Panc1 (cell line): ENCODE measurements at places on chromosomes 13 and 19.

DNA sequence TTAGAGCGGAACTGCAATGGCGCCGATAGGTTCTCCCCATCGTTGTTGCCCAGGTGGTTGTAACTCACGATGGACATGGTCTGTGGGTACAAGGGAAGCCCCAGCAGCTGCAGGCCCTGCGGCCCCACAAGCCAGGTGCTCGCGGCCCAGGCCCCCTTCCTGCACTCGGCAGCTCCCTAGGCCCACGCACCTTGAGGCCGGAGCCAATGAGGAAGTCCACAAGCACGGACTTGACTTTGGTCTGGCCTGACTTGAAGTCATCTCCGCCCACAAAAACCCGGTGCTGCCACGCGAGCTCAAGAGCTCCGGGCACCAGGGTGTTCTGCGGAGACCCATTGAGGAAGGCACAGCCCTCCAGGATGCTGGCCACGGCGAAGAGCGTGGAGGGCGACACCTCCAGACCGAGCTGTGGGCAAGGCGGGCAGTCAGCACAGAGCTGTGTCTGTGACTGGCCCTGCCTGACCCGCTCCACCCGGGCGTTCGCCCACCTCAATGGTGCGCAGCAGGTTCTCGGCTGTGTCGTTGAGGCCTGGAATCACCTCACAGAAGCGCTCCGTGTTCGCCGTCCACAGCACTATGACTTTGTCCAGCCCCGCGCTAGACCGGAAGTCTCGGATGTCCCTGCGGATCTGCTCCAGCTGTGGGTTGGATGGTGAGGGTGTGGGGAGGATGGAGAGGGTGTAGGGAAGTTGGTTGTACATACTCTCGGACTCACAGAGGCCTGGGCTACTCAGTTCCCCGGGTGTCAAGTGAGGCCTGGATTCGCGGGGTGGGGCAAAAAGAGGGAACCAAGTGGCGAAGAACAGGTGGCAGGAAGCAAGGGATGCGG is 1.9 kb downstream of the ISYNA1 start:
- no peak for DNase-seq

GRCh38 chr13:65275108-65275507 is 1955.0 kb downstream of the PCDH9 start:
- DNase-seq = no peak

GRCh38 chr19:51676566-51677083 is 16.5 kb upstream of the SPACA6 start:
- DNase-seq = no peak

GRCh38 chr19:955803-956765 is 28.1 kb upstream of the WDR18 start:
- DNase-seq = no peak

- DNase-seq = no peak
Measured at GRCh38 chr19:42281827-42282762, 13.0 kb downstream of the CIC start.

GRCh38 chr13:31020996-31021395 is 88.5 kb downstream of the TEX26 start:
- DNase-seq = no peak

DNA sequence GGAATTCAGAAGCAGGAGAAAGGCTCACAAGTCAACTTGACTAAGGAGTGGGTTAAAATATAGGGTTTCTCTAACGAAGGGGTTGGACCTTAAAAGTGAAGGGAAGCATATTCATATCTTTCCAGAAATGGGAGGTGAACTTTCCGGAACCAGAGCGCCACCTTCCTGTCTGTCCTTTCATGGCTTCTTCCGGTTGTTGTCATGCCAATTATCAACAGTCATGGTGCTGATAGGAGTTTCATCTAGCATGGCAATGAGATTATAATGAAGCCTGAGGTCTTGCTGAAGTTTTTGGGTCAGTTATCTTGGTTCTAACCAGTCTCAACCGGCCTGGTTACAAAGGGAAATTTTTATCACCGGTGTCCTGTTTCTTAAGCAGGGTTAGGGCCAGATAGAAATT is 162.9 kb upstream of the NBEA start:
- no peak for DNase-seq

DNA sequence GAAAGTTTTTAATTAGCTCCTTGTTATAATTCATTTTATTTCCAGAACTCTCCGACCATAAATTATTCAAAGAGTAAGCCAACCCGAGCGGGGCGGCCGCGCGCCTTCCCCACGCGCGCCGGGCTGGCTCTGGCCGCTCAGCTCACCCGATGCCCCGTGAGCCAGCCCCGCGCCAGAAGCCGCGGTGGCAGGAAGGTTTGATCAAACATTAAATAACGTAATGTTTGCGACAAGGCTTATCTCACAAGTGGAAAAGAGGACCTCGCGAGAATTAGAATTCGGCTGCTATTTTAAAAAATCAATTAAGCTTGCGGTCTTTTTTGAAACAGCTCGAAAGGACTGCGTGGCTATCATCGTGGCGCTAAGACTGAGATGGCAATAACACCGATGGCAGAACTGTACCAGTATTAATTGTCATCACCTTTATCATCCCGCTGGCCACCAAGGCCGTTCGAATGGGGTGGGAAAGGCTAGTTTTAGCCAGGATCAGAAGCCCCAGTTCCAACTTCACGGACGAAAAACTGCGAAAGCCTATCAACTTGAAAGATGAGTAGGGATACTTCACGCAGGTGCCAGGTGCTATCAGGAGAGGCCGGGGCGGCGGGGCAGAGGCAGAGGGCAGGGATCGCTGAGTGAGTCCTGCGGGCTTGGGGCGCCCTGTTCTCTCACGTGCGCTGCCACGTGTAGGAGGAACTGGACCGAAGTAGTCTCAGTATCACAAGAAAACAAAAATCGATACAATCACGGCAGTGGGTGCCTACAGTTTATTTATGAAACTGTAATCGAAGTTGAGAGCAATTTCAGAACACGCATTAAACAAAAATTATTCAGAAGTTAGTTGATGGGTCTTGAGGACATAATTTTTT is 6.4 kb downstream of the POU4F1 start:
- no peak for DNase-seq

DNA sequence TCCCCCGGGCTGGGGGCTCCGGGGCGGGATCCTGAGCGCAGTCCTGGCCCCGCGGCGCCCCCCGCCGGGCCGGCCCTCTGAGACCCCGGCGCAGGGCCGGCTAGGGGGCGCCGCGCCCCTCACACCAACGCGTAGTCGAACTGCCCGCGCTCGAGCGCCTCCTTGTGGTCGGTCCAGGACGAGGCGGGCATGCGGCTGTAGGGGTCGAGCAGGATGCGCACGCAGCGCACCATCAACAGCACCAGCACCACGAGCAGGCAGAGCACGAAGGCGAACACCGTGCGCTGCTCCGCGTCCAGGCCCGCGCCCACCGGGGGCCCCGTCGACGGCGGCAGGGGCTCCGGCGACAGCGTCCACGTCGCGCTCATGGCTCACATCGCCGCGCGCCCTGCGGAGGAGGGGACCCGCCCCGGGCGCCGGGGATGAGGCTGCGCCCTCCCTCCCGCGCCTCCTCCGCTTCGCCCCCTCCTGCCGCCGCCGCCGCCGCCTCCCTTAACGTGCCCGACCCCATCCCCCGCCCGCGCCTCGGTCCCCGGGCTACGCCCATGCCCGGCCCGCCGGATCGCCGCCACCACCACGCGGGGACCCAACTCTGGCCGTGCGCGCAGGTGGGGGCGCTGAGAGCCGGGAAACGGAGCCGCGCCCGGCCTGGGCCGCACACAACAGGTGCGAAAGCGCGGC is 624 bp downstream of the CTXN1 start:
- no peak for DNase-seq

DNA sequence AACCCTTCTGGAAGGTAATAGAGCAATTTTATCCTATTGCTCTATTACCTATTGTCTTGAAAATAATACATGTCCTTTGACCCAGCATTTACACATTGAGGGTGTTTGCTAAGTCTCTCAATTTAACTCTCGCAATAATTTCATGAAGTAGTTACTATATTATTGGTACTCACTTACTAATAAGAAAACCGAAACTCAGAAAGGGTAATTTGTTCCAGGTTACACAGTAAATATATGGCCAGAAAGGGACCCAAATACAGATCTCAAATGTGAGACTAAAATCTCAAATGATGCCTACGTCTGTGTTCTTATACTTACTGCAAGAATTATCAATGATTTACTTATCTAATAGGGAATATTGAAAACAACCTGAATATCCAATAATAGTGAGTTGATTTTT is 29.7 kb upstream of the FAM216B start:
- no peak for DNase-seq

- DNase-seq = no peak
Measured at GRCh38 chr19:39617745-39618144, 15.4 kb downstream of the LGALS13 start.

DNA sequence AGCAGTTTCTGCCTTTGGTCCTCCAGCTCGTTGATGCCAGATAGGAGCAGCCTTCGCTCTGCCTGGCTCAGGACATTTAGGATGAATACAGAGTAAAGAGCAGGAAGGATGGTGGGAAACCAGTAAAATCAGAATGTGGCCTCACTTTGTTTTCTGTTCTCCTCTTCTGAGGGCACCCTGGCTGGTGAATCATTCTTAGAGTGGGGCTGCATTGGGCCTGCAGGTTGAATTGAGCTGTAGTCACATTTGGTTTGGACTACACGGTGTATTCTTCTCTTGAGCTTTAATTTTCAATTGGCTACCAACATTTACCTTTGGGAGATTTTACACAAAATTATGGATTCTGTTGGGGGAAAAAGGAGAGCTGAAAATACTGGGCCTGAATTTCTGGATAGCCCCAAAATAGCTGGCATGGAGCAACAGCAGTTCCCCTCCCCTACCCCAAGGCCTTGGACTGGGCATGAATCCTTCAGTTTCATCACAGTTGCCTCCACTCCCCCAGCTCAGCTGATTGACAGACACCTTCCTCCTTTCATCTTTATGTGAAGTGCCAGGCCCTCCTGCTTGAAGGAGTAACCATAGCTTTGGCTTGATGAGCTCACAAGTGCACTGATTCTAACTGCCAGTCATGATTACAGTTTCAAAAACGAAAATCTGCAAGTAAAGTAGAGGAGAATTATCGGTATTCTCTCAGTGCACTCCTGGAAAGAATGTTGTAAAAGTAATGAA is 24.3 kb downstream of the ERCC5 start:
- DNase-seq = no peak

- peak; percentile 27 for DNase-seq
Measured at GRCh38 chr19:46990991-46991676, 28.5 kb upstream of the NPAS1 start.

DNA sequence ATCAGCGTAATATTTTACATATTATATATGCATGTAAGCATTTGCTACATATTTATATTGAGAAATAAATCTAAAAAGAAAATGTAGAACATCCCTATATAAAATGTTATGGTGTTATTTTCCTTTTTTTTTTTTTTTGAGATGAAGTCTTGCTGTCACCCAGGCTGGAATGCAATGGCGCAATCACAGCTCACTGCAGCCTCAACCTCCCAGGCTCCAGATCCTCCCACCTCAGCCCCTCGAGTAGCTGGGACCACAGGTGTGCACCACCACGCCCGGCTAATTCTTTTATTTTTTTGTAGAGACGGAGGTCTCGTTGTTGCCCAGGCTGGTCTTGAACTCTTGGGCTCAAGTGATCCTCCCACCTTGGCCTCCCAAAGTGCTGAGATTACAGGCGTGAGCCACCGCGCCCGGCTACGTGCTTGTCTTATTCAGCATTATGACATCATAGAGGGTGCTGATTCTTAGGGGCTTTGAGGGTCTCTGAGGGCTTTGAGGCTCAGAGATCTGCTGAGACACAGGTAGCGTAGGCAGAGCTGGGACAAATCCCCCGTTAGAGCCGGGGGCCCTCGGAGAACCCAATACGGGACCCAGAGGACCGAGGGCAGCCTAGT is 101.9 kb downstream of the GADD45B start:
- DNase-seq = no peak

DNA sequence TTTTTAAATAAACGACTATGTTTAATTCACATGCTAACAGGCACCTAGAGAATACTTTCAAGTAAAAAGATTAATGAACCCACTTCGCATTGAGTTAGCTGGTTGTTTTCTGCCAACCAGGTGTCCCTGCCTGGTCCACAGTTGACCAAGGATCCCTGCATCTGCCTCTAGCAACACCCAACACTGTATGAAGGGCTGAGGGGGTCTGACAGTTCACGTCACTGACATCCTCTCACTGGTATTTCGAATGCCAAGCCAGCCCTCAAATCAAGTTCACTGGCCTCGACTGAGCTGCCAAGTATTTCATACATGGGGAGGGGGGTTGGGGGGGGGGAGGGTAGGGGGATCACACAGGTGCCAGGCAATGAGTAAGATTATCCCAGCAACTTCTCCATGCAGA is 25.4 kb downstream of the SLC25A30 start:
- no peak for DNase-seq

DNA sequence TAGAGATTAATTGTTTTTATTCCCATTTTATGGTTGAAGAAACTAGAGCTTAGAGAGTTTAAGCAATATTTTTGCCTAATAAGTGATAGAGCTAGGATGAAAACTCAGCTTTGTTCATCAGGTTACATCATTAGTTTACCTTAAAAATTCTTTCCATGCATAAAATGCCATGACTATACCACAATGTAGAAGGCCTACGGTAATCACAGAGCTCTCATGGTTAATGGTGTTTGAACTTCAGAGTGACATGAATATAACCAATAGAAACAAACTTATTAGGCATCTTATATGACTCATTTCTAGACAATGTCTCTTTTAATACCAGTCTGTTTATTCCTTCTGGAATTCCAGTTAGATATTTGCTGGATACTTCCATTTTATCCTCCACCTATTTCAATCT is 78.5 kb downstream of the FGF9 start:
- no peak for DNase-seq

DNA sequence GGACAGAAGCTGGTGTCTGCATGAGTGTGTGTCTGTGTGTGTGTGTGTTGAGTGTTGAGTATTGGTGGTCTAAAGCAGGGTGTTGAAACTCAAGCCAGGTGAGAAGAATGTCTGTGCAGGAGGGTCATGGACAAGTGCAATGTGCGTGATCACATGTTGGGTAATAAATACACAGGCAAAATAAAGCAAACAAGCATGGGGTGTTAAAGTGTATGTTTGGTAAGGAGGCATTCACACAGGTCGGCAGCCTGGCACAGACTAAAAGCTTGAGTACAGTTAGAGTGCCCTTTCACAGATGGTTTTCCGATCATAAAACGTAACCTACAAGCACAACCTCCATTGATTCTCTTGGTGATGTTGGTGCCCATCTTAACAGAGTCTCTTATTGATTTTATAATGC is 476.9 kb upstream of the KLHL1 start:
- no peak for DNase-seq

DNA sequence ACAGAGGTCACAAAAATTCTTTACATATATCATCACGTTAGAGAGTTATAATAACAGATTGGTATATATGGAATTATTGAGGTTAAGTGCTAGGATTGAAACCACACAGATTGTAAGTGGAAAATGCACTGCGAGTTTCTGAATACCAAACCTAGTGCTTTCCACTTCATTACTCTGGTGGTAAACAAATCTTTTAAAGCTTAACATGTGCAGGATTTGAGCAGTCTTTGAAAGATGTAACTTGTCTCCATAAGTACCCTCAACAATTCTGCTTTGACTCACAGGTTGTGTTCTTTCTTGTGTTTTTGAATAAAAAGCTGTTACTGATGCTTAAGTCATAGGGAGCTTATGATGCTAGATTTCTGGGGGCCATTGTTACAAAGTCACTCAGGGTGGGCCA is 314.7 kb upstream of the DACH1 start:
- no peak for DNase-seq

- DNase-seq = no peak
Measured at GRCh38 chr13:111045170-111045569, 69.9 kb upstream of the ARHGEF7 start.

- no peak for DNase-seq
Measured at GRCh38 chr13:35160896-35161295, 218.8 kb downstream of the NBEA start.

- no peak for DNase-seq
Measured at GRCh38 chr19:55673889-55674288, 1.1 kb upstream of the EPN1 start.
